ENCODE measurements at places on chromosomes 16 and 17.

DNA sequence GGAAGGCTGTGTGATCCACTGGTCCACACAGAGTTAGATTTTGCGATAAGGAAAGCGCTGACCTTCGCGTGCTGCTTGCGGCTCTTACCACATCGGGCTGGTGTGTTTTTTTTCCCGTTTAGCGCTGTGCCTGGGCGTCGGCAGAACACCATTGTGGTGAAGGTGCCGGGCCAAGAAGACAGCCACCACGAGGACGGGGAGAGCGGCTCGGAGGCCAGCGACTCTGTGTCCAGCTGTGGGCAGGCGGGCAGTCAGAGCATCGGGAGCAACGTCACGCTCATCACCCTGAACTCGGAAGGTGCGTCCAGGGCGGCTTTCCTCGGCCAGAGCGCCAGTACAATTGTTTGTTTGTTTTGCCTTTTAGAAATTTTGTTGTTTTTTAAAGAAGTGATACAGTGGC is 54.7 kb downstream of the BANP start:
- no peak for DNase-seq

- DNase-seq: peak; percentile 13
These were observed 1.7 kb downstream of the PPM1D start for GRCh38 chr17:60601447-60602384.

GRCh38 chr16:4110680-4111079 is 5.6 kb downstream of the ADCY9 start:
- no peak for DNase-seq

- DNase-seq: no peak
These were observed 188.0 kb upstream of the TNRC6C start for GRCh38 chr17:77770331-77771105.

DNA sequence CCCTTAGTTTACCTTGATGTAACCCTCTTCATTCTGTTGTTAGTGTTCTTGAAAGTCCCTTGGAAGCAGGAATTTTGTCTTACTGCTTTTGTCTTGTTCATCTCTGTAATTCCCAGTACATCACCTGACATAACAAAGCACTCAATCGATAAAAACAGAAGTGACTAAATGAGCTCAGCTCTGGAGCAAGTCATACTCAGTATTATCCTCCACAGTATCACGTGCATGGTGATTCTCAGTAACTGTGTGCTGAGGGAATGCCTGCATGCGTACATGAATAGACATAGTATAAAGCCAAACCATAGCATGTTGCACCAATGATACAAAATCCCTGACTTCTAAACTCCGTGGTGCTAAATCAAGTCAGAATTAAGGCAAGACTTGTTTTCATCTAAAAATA is 7.2 kb downstream of the KRT38 start:
- no peak for DNase-seq

DNA sequence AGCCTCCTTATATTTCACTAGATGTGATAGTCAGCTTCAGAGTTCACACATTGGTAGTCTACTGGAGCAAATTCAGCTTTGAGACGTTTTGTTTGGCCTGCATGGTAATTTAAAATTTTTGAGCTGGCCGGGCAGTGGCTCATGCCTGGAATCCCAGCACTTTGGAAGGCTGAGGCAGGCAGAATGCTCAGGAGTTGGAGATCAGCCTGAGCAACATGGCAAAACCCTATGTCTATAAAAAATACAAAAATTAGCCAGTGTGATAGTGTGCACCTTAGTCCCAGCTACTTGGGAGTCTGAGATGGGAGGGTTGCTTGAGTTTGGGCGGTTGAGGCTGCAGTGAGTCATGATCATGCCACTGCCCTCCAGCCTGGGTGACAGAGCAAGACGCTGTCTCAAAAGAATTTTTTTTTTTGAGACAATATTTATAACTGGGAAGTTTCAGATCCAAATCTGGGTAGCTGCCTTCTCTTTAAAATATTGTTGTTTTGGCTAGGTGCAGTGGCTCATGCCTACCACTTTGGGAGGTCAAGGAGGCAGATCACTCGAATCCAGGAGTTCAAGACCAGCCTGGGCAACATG is 4.8 kb upstream of the BLMH start:
- no peak for DNase-seq

DNA sequence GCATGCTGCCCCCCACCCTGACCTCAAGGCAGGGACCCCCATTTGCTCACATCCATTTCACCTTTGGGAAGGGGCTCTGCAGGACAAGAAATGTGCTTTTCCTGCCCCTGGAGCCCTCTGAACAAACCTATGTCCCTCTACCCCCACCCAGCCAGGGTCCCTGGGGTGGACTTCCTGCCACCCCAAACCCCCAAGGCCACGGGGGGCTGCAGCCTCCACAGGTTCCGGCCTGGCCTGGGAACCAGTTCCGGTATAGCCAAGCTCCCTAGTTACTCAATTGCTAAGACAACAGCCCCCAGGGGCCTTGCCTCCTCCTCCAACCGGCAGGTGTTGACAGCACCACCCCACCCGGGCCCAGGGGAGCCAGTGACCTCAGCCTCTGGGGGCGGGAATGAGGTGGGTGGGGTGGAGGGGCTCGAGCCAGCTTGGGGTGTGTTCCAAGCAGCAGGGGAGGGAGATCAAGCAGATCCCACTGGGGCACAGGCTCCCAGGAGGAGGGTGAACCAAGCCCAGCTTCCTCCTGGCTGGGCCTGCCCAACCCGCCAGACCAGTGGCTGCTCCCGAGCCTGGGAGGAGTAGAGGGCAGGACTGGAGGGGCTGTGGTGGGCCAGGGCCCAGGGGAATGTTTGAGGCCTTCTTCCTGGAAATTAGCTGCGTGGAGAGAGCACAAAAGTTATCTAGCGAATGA is 6.6 kb downstream of the PNMT start:
- no peak for DNase-seq

- DNase-seq: no peak
These were observed 21.2 kb downstream of the SPHK1 start for GRCh38 chr17:76405607-76405966.
